ENCODE measurements at places on chromosomes 1 and 21.

DNA sequence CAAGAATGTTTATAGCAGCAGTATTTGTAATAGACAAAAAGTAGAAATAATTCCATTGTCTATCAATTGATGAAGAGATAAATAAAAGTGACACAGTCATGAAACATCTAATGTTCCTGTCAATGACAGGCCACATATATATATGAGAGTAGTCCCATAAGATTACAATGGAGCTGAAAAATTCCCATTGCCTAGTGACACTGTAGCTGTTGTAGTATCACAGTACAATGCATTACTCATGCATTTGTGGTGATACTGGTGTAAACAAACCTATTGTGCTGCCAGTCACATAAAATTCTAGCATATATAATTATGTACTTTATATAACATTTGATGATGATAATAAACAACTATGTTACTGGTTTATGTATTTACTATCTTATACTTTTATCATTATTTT is 141.9 kb upstream of the LYPLAL1 start:
- DNase-seq: no peak

GRCh38 chr1:53344921-53345838 is 17.3 kb upstream of the LRP8 start:
- DNase-seq: no peak

DNA sequence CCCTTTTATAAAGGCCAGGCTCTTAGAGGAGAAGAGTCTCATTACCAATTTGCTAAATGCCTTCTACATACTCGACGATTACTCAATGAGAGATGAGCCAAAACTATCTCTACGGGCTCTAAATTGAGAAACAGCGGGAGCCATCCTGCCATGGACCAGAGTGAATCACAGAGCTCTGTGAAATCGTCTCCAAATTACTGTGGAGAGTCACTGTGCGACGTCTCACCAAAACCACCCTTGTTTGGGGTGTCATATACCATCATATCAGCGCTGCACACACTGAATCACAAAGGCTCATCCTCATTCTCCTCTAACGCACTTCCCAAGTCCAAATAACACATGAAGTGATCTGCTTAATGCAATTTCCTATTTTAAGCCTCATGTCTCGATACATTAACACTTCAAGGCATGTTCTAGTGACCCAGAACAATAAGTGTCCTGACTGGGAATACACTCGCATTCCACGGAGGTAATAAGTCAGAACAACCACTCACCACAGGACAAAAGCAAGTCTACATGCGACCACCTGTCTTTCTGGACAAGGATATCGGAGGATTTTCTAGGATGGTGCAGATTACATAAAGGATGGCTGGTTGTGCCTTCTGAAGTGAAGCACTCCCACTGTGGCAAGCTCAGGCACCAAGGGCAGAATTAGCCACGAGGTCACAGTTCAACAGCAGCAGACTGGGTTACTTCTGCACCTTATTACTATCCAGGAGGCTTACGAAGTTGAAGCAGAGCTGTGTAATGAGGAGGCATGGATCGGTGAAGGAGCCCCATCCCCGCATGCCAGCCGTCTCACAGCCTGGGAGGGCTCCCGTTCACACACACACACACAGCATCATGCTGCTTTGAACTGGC is 44.3 kb downstream of the NID1 start:
- DNase-seq: no peak

GRCh38 chr1:109891930-109892329 is 18.7 kb upstream of the CSF1 start:
- no peak for DNase-seq

DNA sequence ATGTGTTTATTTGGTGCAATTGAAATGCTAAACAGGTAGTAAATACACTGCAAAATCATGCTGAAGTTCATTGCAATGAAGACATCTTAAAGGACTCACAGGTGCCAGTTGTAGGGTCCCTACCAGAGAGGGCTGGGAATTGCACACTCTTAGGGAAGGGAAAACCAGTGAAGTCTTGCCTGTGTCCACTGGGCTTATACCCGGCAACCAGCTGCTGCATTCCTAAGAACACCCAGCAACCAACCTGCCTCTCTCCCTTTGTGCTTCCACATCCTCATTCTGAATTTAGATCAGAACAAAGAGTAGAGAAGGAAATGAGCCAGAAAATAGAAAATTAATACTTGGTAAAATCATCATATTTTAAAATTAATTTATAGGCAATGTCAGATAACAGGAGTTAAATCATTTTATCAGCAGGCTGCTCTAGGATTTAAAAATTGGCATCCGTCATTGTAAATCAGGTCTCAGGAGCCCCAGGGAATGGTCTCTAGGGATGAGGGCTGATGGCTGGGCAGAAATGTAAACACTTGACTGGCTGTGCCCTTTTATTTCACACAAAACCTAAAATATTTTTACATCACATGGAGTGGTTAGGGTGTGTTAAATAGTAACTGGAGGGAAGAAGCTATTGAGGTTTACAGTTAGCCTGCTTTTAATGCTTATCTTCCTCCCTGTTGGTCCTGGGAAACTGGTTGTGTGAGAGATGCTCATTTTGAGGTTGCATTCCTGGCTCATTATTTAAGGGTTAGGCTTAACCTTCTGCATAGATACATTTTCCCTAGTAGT is 31.3 kb downstream of the PTGFRN start:
- peak; percentile 79 for DNase-seq

Measured in NCI-H187 treated with DMSO at 0.1 percent for 48 hours (cell line).